Cortex of kidney (tissue), 1 donor: ENCODE measurements at places on chromosomes 7 and 10.

DNA sequence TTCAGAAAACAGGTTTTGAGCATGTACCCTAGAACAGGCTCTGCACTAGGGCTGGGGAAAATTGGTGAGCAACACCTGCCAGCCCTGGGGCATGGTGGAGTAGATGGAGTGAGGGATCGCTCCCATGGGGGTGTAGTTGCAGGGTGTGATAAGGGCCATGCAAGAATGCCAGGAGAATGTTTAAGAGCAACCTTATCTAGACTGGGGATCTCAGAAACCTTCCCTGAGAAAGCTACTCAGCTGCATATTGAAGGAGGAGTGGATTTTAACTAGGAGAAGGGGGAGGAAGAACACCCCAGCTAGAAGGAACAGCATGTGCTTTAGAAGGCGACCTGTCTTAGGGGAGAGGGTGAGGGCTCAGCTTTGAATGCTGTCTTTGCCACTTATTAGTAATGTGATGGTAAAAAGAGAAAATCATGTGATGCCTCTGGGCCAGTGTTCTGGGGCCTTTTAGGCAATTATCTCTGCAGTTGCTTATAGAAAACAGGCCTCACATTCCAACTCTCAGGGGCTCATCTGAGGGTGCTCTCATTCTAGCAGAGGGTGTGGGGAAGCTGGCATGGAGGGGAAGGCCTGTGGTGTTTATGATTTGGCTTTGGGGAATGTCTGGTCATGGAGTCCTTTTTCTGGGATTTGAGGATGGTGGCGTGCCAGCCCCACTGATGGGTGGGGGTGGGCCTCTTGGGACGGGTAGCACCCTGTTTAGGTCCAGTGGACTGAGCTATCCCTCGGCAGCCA, 225.4 kb downstream of the BMPER start:
- no peak for DNase-seq

- DNase-seq = no peak
These were observed 356.7 kb downstream of the HPSE2 start for GRCh38 chr10:98878921-98879320.

GRCh38 chr10:78594559-78595268, 474.1 kb upstream of the ZMIZ1 start:
- no peak for DNase-seq

DNA sequence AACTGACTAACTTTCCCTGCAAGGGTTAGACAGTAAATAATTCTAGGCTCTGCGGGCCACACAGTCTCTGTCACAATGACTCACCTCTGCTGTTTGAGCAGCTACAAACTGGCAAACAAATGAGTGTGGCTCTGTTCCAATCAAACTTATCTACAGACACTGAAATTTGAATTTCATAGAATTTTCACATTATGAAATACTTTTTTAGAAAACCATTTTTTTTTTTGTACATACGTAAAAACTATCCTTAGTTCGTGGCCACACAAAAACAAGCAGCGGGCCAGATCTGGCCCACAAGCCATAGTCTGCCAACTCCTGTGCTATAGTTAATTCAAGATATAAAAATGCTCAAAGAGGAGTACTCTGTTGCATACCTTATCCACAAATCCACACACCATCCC, 32.6 kb downstream of the PIP4K2A start:
- DNase-seq = no peak

- DNase-seq = no peak
These were observed 26.7 kb downstream of the ELAPOR2 start for GRCh38 chr7:87032604-87033339.

GRCh38 chr10:78063236-78063635, 29.6 kb downstream of the RPS24 start:
- no peak for DNase-seq

- DNase-seq = no peak
These were observed 86.9 kb downstream of the ZNF277 start for GRCh38 chr7:112293416-112293815.

DNA sequence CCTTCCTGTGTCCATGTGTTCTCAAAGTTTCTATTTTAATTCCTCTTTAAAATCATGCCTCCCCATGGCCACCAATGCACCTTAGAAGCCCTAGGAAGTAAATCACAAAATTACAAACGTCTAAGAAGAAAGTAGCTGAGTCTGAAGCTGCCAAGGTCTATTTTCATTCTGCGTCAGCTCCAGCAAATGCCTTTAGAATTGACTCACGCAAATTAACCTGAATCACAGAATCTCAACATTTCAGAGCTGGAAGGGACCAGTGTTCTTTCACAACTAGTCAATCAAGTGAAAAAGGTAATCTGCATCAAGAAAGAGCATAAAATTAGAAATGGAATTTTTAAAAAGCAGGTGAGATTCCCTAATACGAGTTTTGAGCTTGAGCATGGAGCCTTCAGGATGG, 1017.6 kb downstream of the SORCS3 start:
- DNase-seq = no peak
